ENCODE measurements at places on chromosomes 5 and 9.

DNA sequence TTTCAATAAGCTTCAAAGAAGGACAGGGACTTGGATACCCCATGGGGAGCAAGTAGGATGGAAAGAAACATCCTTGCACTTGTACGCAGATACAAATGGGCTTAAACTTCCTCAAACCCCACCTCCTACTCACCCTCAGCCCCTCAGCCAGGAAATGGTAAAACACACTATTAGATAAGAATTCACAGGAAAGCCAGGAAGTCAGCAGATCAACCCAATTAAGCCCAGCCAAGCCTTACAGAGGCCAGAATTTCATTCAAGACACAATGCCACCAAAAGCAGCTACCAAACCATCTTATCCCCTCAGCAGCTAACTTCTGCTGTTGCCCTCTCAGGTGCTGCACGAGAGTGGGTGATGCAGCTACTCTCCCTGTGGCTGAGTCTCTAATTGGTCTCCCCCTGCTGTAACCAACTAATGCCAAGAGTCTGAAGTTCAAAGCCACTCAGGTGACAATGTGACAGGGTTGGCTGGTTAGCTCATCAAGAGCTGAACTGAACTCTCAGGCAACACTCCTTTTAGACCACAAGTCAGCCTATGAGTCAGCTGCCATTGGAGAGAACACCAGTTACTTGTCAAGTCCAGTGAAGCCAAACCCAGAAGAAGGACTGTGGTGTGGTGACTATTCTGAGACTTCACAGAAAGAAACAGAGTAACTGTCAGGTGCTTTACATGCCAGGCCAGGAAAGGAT, 201.9 kb downstream of the ZNF608 start:
- no peak for DNase-seq

DNA sequence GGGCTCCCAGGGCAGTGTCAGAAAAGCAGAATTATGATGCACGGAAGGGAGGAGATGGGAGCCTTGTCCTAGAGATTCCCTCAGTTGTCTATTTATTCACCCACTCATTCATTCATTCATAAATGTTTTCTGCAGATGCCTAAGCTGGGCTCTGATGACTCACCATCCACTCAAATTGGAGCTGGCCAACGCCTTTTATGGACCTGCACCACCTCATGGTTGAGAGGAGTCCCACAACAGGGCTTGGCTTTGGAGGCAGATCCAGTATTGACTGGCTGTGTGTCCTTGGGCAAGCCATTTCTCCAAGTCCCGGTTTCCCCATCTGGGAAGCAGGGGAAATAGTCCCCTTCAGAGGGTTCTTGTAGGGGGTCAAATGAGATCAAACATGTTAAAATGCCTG, 227.8 kb downstream of the MELK start:
- DNase-seq, result no peak

- no peak for DNase-seq
These were observed 433.7 kb downstream of the ENC1 start for GRCh38 chr5:74206579-74207550.

- DNase-seq, result no peak
These were observed 201.2 kb downstream of the ACTL7B start for GRCh38 chr9:108654566-108654965.

DNA sequence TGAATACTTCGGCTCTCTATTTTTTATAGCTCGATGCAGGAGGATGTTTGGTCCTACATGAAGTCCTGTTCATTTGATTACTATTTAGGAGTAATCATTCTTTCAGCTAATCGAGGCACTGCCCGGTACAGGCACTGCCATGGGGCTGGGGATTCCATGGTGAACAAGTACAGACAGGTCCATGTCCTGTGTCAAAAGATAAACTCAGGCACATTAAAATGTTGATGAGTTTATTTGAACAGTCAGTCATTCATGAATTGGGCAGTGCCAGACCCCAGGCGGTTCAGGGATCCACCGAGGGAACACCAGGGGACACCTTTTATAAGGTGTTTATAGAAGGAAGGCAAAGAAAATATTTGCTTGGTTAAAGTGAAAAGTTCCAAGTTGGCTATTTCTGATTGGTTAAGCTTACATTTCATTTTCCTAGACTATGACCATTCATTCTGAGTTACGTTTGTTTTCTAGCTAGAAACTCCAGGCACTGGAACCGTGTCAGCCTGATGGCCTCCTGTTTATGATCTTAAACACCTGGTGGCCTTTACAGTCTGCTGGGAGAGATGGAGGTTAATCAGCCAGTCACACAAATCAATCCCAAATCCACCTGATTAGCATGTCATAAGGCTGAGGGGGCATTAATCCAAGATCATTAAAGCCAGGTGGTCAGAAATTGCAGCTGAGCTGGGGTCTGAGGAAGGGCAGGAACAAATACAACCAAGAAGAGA, 47.0 kb upstream of the TDRD7 start:
- DNase-seq, result no peak

- no peak for DNase-seq
These were observed 954.0 kb upstream of the CDH6 start for GRCh38 chr5:30239331-30240022.

DNA sequence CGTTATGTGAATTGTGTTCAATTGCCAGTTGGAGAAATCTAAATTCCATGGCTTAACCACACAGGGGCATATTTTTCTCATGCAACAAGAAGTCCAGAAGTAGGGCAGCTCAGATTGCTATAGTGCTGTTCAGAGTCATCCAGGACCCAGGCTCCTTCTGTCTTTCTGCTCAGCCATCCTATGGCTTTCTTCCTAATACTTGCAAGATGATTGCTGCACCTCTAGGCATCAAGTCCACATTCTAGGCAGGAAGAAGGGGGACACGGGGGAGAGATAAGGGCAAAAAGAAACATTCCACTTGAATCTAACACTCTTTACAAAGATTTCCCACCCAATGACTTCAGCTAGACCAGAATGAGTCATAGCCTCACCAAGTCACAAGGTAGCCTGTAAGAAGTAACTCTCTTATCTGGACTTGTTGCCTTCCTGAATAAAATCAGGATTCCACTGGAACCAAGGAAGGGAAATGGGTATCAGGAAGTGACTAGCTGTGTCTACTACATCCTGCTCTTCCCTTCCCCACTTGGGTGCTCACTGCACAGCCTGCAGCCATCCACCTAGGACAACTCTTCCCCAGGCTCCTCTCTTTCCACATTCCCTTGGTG, 5.3 kb downstream of the ERAP2 start:
- no peak for DNase-seq

DNA sequence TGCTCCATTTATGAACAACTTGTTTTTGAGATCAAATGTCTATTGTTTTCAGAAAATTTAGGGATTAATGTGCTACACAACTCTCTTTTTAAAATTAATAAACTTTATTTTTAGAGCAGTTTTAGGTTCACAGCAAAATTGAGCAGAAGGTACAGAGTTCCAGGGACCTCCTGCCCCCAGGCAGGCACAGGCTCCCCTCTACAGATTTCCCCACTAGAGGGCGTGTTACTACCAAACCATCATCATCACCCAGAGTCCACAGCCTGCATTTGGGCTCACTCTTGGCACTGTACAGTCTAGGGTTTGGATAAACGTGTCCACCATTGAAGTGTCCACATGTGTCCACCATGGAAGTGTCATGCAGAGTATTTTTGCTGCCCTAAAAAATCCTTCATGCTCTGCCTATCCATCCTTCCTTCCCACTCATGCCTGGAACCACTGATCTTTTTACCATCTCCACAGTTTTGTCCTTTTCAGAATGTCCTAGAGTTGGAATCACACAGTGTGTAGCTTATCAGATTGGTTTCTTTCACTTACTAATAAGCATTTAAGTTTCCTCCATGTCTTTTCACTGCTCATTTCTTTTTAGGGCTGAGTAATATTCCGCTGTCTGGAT, 61.7 kb downstream of the MRPL36 start:
- DNase-seq, result no peak

GRCh38 chr9:75499812-75500211, 390.7 kb upstream of the PCSK5 start:
- DNase-seq, result no peak

DNA sequence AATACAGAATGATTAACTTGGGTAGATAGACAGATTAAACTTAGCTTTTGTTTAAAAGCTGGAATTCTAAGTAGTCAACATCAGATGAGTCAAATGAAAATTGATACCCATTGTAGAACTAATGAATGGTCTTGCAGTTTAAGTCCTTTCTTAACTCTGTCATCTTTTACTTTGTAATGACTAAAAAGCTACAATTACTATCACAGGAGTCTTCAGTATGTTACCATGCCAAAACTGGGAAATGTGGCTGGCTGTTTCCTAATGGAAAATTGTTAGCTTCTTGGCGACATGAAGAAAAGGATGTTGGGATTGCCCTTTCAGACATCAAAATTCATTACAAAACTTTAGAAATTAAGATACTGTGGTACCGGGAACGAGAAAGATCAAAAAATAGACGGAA, 20.2 kb upstream of the ANXA1 start:
- DNase-seq, result no peak
